Cardiac muscle cell (in vitro differentiated cells and primary cell): ENCODE measurements at places on chromosomes 7 and 10. TPM values are rescaled to one million over a fixed set of nuclear protein-coding genes. Genes with fewer than 3 reads are reported as not detected.

The NUDT13 gene
- total RNA-seq: 1.5 and 2.1 TPM in 2 replicates

The CHAT gene
- not detected in 2 replicates for total RNA-seq

The PLXNA4 gene
- 19.0 and 33.3 TPM in 2 replicates for total RNA-seq

The PLEKHS1 gene
- not detected in 2 replicates for total RNA-seq

The FLNC gene
- total RNA-seq: 500 and 516 TPM in 2 replicates

The OR2A5 gene
- not detected in 2 replicates for total RNA-seq

The SEMA3C gene
- 36.2 and 53.5 TPM in 2 replicates for total RNA-seq

The GCK gene
- 19.1 and 46.4 TPM in 2 replicates for total RNA-seq

The EBLN1 gene
- not detected in 2 replicates for total RNA-seq

The CAMK2G gene
- total RNA-seq: 28.2 and 29.8 TPM in 2 replicates

The DIP2C gene
- 10.5 and 15.8 TPM in 2 replicates for total RNA-seq

The DHTKD1 gene
- 34.5 and 51.6 TPM in 2 replicates for total RNA-seq

The RBP3 gene
- total RNA-seq: not detected in 2 replicates

The DEPP1 gene
- 34.0 and 39.3 TPM in 2 replicates for total RNA-seq

The CASTOR2 gene
- total RNA-seq: 31.8 and 39.6 TPM in 2 replicates

The SPDYE17 gene
- total RNA-seq: not detected in 2 replicates
